ENCODE measurements at places on chromosomes 7 and 10.

GRCh38 chr7:23788843-23789242 is 78.8 kb downstream of the STK31 start:
- DNase-seq: no peak

- no peak for DNase-seq
These were observed 46.6 kb downstream of the LRRN3 start for GRCh38 chr7:111137296-111138192.

GRCh38 chr7:155380976-155381851 is 76.7 kb upstream of the EN2 start:
- no peak for DNase-seq

DNA sequence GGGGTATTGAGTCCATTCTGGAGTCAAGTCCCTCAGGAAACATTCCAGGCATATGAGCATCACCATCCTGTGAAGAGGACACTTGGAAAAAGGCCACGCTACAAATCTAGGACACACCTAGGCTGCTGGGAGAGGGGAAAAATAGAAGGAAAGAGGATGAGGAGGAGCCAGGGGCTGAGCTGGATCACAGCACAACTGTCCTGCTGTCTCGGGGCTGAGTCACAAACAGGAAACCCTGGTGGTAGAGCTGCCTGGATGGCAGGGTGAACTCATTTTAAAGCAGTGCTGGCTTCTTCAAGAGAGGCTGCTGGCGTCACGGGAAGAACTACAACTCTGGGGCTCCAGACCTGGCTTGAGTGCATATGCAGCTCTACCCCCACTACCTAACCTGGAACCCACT is 151.5 kb downstream of the RNF216 start:
- no peak for DNase-seq

DNA sequence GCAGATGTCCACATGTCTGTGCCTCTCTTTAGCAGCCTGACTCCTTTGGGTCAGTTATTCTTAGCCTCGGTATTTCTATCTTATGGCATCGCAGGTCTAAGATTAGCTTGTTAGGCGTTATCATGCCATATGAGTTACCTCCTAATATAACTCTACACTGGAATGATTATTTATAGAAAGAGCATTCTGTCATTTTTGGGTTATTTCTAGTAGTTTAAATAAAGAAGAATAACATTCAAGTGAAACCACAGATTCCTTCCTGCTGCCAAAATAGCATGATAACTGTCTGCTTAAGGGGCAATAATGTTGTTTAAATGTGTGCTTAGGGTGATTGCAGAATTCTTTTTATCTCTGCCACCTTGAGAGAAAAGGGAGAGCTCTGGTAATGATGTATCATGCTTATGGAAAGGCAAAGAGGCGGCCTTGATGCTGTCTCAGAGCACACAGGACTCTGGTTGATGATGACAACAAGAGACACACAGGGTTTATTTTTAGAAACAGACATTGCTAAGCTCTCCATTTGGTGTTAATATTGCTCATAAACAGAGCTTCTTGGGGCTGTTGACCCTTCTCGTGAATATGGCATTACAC is 10.4 kb downstream of the HDAC9 start:
- DNase-seq: no peak

DNA sequence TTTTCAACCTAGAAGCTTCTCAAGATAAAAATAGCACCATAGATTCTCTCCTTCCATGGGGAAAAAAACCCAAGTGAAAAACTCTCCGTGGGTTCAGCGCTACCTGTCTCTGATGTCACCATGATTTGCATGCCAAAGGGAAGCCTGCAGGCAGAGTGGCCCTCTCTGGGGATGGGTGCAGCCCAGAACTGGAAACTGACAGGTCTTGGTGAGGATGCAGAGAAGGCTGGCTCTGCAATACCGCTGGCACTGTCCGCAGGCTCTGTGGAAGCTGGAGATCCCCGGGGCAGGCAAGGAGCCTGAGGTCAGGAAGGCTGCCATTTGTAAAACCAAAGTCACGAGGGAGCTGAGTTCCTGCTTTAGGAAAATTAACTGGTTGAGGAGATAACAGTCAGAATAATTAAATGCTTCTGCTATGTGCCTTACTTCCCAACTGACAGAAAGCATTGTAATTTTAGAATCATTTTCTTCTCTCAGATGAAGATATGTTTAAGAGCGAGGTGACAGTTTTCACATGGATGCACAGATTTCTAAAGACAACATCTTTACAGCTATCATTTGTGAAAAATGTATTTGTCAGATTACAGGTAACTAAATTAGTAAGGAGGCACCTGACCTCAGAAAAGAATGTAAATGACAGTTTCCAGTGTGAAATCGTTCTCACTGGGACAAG is 731.5 kb upstream of the FZD8 start:
- no peak for DNase-seq

DNA sequence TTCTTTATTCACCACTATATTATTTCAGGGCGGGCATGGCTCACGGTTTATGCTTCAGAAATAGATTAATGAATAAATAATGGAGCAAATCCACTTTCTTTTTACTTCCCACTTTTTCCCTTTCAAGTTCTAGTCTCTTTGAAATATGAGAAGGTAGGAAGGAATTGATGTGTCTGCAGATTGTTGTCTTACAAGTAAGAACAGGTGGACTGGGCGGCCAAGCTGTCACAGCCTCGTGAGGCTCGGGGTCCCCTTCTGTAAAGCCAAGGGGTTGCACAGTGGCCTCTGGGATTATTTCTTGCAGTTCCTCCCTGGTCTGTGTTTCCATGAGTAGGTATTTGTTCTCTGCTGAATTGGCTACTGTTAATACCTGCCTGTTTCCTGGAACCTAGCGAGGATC is 11.2 kb downstream of the VWA2 start:
- no peak for DNase-seq

DNA sequence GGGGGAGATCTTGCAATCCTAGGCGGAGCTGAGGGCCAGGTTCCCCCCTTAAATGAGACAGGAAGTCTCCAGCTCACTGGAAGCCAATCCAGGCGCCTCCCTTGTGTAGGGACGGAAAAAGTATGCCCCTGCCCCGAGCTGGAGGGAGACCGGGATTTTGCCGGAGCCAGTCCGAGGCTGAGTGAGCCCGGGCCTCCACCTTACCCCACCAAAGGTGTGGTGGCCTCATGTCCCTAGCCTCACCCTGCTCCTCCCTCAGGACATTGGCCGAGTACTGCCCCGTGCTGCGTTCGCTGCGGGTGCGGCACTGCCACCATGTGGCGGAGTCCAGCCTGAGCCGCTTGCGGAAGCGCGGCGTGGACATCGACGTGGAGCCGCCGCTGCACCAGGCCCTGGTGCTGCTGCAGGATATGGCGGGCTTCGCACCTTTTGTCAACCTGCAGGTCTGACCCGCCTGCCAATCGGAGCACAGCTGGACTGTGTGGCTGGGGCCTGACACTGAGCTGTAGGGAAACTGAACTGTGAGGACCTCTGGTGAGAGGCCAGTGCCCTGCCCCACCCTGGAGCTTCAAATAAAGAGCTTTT is 2.0 kb downstream of the FBXL15 start:
- no peak for DNase-seq

DNA sequence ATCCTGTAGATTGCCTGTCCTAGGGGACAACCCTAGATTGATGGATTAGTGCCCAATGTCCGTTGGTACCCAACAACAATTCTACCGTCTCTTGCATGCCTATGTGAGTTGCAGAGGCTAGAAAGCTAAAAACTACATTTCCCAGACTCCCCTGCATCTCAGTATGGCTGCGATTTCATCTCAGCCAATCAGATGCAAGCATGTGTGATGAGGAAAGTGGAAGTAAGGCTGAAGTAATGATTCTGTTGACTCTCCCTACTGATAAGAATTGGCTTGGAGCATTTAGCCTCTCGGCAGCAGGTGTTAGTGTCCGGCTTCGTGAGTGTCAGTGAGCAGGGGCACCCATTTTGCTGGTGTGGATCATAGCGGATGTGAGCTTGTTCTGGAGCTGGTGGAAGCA is 171.9 kb downstream of the FGFR2 start:
- no peak for DNase-seq

GRCh38 chr10:71868192-71868697 is 17.2 kb upstream of the PSAP start:
- no peak for DNase-seq

DNA sequence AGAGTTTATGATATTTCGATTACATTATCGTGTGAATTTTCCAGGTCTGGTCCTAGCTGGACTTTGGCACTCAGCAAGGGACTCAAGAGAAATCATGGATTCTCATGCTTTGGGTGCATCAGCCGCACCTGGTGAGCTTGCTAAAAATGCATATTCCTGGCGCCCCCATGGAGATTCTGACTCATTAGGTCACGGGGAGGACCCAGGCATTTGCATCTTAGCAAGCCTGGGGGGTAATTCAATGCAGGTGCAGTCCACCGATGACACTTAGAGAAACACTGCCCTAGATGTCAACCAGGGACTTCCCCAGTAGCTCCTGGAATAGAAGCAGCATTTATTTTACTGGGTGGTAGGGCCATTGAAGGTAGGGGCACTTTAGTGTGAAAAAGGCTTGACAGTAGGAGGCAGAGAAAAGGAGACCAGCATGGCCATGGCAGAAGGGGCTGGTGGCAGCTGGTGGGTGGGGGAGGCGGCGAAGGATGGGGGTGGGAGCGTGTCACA is 29.9 kb upstream of the PDCD4 start:
- DNase-seq: no peak

DNA sequence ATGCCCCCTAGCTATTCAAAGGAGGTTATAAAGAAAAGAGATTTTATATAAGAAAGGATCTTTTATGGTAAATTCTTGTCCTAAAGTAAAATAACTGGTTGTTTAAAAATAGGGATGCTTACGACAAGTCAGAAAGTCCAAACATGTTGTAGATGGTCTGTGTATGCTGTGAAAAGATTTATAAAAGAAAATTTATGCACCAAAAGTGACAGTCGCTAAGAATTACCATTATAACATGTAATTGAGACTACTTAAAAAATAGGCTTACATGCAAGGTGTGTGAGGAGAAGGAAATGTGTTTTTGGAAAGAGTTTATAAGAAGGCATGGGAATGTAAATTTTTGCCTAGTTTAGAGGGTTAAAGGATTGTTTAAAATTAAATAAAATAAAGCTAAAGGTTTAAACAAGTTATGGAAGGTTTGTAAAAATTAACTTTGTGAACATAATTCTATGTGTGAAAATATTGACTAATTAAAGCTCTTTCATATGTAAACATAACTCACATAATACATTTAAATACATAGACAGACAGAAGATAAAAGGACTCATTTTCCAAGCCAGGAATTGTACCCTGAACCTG is 118.5 kb downstream of the LYZL1 start:
- DNase-seq: no peak

GRCh38 chr10:12045596-12045995 is 3.0 kb upstream of the UPF2 start:
- DNase-seq: no peak

- no peak for DNase-seq
These were observed 9.5 kb downstream of the CPED1 start for GRCh38 chr7:120997882-120998474.

DNA sequence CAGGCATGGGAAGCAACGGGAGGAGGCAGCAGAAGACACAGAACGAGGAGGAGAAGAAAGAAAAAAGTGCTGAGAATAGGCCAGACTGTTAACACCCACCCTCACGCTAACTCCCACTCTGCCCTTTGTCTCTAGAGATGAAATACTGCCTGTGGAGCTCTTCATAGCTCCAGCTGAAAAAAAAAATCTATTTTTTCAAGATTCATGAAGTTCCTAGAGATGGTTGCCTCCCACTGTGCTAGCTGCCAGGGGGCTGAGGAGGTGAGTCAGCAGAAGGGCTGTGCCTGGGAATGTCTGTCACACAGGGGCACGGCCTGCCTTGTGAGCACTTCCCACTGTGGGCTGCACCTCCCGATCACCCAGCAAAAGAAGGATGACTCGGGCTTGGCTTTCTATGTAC is 144.5 kb downstream of the RNF216 start:
- DNase-seq: no peak

DNA sequence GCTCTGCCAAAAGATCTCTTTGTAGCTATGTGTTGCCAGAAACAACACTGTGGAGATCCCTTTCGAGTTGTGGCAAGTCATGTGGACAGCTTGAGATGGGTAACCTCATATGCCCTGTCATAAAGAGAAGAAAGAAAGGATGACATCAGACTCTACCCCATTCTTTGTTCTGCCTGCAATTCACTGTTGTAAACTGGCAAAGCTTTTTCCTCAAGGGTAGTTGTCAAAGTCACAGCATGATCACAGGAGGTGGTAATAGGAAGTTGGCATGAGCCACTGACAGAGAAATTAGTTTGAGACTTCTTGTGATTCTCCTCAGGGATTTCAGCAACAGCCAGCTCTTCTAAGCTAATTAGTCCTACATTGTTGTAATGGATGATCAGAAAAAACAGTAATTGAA is 19.4 kb upstream of the MINDY3 start:
- no peak for DNase-seq

DNA sequence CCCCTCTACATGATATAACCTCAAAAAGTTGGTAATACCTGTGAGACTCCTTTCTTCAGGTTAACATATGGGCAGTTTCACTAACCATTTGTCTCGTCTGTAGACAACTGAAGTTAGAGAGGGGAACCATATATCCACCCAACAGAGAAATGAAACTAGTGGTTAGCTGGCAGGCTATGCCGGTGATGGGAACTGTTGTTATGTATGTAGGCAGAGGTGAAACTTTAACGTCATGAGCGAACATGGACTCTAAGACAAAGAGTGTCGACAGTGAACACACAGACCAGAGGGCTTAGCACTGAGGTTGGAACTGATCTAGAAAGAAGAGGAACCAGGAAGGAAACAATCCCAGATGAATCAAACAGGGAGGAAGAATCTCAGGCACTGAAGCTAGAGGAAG is 112.4 kb downstream of the ELMO1 start:
- DNase-seq: no peak

GRCh38 chr10:44960482-44961229 is 1.1 kb downstream of the RASSF4 start:
- DNase-seq: no peak

GRCh38 chr10:71742301-71743088 is 22.9 kb upstream of the C10orf105 start:
- no peak for DNase-seq

- no peak for DNase-seq
These were observed 81.4 kb upstream of the EEPD1 start for GRCh38 chr7:36071605-36072004.

- DNase-seq: no peak
These were observed 16.2 kb upstream of the SND1 start for GRCh38 chr7:127635659-127636285.

DNA sequence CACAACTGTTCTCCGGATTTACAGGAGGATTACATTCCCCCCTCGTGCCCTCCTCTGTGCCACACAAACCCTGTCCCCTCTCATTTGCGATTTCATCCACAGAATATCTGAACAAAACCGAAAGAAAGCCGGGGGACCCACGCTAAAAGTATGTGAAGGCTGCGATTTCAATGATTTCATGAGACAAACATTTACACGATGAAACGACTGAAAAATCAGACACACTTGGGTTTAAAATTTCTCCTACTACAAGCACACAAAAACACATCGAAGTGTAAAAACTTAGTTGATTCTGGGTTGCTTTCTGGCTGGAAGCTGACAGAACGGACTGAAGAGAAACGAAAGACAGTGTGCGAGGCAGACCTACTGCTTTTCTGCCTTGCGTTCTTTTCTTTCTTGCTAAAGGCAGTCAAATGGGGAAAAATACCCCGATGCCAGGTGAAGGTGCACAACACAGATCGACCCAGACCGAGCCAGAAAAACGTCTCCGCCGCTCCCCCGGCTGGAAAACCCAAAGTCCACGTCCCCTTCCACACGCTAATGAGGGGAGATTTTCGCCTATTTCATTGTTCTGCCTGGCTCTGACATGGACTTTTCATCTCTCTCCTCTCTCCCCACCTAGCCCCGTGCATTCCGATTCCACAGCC is 1.2 kb downstream of the HIPK2 start:
- no peak for DNase-seq

Measured in left renal pelvis (tissue), 4 donors.